ENCODE measurements at places on chromosomes 3 and 15. TPM values are rescaled to one million over a fixed set of nuclear protein-coding genes. Genes with fewer than 3 reads are reported as not detected.
A peak's percentile ranks its signal among the peaks of the same experiment; 100 is the strongest.

DNA sequence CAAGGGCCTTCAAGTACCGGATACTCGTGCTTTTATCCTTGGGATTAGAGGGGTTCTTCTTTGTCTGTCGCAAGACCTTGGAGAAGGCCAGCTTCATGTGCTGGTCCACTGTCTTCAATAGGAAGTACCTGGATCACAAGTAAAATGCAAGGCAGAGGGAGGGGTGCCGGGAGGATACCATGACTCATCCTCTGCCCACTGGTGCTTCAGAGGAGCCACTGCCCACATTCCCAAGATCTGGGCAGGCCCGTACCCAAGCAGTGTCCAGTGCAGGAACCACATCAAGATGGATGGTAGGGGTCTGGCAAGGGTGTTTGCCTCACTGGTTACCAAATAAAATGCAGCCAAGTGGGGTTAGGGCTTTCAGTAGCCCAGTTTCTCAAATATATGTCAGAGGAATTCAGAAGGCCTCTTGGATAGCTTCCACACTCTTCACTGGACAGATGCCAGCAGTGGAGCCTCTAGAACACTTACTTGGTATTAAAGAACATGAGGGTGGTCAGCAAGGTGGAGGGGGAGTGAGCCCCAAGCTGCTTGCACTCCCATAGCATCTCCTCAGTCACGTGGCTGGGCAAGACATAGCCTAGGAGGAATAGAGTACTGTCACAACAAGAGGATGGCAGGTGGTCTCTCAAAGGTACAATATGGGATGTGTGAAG is 3.6 kb upstream of the IMPDH2 start:
- no peak for DNase-seq

DNA sequence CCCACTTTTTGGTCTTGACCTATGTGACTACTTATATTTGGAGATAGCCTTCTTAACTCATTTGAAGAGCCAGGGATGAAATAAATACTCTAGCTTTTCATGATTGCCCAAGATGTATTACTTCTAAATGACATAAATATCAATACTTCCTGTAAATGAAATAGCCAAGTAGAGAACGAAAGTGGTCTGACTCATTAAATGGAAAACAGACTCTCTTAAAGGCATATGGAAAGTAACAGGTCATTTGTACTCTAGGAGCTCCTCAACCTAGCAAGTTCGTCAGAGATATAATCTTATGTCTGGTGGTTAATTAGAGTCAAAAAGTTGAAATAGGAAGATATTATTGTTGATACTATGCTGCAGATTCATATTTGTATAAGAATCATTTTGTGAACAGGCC is 1105.4 kb downstream of the TUSC7 start:
- no peak for DNase-seq

DNA sequence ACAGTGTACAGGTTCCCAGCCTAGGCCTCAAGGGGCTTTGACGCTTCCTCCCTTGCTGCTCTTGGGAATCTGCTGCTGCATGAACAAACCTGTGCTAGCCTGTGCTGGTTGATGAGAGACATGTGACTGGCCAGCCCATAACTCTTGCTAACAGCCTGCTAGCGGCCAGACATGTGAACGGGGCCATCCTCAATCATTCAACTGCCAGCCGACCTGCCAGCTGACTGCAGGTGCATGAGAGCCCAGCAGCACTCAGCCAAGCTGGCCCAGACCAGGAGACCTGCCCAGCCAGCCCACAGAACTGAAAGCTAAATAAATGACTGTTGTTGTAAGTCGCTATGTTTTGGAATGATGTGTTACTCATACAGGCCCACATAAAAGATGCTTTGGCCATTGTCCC is 82.4 kb upstream of the DLG1 start:
- DNase-seq: peak; percentile 59

GRCh38 chr3:122947196-122947595 is 80.4 kb downstream of the SEMA5B start:
- no peak for DNase-seq

DNA sequence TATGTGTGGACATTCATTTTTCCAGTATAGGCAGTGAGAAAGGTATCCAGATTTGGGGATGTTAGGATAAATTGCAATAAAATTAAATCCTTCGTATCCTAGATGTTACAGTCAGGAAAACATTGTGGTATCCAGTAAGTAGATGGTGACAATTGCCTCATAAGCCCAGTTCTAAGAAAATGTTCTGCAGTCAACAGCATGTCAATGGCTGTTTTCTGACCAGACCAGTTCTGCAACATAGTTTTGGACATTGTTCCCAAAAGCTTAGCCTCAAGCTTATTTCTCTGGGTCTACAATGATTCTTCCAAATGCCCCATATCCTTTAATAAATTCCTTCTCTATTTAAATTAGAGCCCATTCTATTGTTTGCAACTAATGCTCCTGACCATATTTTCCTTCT is 480.7 kb downstream of the FHIT start:
- DNase-seq: no peak

DNA sequence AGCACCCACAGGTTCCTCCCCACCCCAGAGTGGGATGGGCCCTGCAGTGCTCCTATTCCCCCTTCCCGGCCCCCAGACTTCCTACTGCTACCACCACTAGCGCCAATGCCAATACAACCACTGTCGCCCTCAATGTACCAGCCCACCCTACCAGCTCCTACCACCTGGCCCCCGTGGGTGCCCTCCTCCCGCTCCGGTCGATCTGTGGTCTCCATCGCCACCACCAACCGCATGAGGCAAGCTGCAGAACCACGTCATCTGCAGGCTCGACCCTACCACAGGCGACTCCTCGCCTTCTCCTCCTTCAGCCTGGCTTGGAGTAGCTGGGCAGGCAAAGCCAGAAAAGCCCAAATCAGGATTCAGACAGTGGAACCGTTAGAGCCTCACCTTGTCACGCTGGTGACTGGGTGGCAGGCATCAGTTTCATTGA is 179.3 kb downstream of the POTEB3 start:
- no peak for DNase-seq

DNA sequence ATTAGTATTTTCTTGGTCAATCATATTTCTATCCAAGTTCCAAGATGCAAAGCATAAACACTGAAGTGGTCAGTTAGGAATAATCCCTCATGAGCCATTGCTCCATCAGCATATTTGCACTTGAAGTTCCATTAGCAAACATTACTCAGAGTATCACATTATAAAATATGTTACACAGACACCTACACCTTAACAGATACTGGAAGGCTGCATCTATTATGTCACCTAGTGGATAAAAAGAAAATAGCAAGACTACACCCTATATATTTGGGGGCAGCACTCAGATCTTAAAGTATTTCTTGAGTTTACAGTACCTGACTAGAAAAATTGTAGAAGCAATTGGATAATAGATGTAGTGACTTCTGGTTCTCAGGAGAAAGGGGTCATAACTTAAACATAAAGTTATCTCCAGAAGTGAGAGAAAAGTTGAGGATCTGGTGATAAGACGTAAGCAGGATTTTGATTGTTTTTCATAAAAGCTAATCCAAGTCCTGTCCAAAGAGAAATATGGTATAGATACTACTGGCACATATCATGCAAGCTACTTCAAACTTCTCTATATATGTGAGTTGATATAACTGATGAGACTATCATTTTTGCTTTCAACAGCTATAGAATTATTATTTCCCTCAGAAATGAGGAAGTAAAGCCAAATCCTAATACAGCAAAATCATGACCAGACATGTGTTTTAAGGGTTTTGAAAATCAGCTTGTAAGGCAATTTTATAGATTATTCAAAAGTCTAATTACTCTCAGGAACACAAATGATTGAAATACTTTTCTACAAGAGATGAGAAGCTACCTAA is 422.2 kb downstream of the GBE1 start:
- DNase-seq: no peak

DNA sequence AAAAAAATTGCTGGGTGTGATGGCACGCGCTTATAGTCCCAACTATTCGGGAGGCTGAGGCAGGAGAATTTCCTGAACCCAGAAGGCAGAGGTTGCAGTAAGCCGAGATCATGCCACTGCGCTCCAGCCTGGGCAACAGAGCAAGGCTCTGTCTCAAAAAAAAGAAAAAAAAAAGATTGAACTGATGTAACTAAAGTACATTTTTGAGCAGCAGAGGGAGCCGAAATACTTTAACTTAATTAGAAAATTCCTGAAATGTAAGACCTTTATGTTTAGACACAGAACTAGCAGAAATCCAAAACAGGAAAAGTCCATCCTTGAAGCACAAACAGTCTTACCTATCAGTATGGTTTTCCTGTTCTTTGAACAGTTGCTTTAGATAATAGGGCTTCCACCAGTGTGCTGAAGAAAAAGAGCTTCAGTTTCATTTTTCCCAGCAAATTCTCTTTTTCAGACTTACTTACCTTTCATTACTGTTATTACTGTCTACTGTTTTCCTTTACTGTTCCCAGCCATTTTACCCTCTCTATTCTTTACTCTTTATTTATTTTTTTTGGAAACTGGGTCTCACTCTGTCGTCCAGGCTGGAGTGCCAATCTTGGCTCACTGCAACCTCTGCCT is 33.4 kb upstream of the ZNF609 start:
- DNase-seq: no peak

GRCh38 chr3:118128886-118129285 is 905.8 kb downstream of the IGSF11 start:
- DNase-seq: no peak

GRCh38 chr3:100400419-100400779 is 490 bp downstream of the TOMM70 start:
- DNase-seq: no peak

DNA sequence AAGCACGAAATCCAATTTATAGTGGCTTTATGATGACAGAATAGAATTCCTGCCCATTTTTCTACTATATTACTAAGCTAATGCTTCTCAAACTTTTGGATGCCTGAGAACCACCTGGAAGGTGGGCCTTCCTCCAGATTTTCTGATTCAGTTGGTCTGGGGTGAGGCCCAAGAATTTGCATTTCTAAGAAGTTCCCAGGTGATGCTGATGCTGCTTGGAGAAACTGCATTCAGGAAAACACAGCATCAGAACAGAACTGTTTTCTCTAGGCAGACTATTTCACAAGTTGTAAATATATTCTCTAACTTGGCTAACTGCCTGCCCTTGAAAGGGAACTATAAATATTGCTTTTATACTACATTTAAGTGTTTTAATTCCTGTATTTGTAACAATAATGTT is 644.9 kb upstream of the DPPA4 start:
- DNase-seq: no peak

GRCh38 chr15:43219929-43220928 is 589 bp downstream of the EPB42 start:
- DNase-seq: no peak

GRCh38 chr3:121481106-121481880 is 64.5 kb downstream of the POLQ start:
- DNase-seq: no peak

DNA sequence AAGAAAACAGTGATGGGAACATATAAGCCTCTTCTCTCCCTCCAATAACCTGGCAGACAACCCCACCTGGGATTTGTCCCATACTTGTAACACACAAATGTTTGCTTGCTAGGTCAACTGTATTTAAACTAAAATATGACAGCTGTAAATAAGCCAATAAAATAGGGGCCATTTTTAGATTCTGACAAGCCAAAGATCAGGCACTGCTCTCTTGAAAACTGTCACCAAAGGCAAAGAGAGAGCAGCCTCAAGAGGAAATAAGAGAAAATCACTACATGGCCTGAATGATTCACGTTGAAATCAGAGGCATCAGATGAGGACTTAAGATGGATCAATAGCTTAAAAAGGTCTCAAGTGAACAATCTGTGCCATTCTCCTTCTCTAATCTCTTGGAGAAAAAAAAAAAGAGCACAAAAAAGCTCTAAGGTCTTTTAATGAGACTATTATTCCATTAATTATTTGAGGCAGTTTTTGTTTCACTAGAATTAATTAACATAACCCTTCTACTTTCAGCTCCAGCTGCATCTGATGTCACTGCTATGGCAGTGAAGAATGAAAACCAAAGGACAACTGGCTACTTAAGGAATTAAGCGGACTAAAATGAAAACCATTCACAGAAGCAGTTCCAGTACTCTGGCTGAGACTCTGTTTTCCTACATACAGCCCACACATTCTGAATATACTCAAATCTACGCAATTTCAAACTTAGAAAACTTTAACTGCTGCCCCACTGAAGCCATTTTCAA is 19.0 kb downstream of the MYO5A start:
- DNase-seq: no peak

DNA sequence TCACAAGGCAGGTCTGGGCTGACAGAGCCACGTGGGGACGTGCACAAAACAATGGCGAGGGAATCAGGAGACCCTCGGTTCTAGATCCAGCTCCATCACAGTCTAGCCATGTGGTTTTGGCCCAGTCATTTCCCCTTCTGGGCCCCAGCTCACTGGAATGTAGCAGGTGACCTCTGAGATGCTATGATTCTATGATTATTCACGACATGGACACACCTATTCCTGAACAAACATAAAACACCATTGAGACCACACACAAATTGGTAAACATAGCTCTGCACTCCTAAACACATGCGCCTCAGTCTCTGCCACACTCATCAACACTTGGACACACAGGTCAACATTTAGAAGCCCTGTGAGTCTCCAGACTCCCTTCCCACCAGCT is 9.0 kb downstream of the IGDCC4 start:
- no peak for DNase-seq

GRCh38 chr15:69520067-69520466 is 67.4 kb downstream of the RPLP1 start:
- no peak for DNase-seq

DNA sequence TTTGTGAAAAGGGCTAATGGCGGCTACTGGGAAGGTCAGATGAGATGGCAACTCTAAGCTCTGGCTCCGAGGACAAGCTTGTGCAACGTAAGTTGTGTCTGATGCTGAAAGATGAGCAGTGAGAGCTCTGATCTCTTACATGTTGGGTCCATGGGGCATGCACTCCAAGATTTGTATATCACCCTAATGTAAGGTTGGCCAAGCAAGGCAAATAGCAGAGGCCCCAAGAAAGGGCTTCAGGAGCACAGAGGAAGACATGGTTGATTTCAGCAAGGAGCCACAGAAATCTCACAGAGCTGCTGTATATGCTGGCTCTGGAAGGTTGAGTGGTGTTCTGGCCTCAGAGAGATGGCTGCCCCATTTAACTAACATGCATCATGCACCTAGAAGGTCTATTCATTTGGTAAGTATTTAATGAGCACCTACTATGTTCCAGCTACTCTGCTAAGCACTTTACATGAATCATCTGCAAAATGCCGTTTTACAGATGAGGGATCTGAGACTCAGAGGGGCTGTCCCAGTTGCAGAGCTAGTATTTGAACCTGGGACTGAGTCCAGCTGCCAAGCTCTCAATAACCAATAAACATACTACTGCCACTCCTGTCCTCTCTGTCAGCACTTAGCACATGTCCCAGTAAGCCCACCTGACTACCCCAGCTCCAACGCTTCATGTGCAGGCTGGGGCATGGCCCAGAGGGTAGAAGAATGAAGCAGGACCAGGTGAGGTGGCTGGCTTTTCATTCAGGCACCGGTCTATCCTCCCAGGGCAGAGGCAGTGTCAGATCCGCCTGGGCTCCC is 27.8 kb upstream of the ATP2B2 start:
- DNase-seq: peak; percentile 12

GRCh38 chr3:48352546-48352945 is 19.1 kb upstream of the SPINK8 start:
- no peak for DNase-seq

GRCh38 chr15:61033940-61034677 is 195.0 kb downstream of the RORA start:
- DNase-seq: no peak

Gene IMPG2
- 0.31 TPM for total RNA-seq

Gene PLA2G4B
- total RNA-seq: 30.0 TPM

Gene ALAS1
- 144 TPM for total RNA-seq

Gene SRP14
- 157 TPM for total RNA-seq

Gene SMCO1
- not detected for total RNA-seq

Gene PLSCR2
- 2.6 TPM for total RNA-seq

Gene EOMES
- 0.16 TPM for total RNA-seq

Data from ureter (tissue), 1 donor.